NCI-H1417 (cell line): ENCODE measurements at places on chromosomes 4 and X.

GRCh38 chr4:98833384-98833783, 95.5 kb downstream of the EIF4E start:
- DNase-seq: no peak

- no peak for DNase-seq
Measured at GRCh38 chrX:97498093-97498492, 614.4 kb downstream of the RPA4 start.

GRCh38 chr4:165152527-165152926, 39.9 kb upstream of the TMEM192 start:
- no peak for DNase-seq

GRCh38 chr4:171157462-171158082, 655.6 kb upstream of the GALNTL6 start:
- DNase-seq: no peak

- DNase-seq: no peak
Measured at GRCh38 chrX:38256019-38256418, 35.3 kb upstream of the SRPX start.

- no peak for DNase-seq
Measured at GRCh38 chr4:2651998-2652397, 104.1 kb downstream of the TNIP2 start.

DNA sequence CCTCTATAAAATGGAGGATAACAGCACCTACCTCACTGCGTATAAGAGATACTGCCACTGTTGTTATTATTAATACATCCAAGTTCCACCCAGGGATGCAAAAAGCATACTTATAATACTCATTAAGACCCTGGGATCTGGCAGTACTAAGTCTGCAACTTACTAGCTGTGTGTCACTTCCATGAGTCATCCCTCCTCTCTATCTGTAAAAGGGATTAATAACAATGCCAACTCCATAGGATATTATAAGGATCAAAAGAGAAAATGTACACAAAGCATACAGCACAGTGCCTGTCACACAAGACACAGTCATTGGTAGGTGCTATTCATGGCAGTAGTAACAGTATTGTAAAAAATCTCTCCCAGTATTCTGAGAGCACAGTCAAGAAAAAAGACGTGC, 216.7 kb downstream of the HS6ST2 start:
- DNase-seq: no peak

DNA sequence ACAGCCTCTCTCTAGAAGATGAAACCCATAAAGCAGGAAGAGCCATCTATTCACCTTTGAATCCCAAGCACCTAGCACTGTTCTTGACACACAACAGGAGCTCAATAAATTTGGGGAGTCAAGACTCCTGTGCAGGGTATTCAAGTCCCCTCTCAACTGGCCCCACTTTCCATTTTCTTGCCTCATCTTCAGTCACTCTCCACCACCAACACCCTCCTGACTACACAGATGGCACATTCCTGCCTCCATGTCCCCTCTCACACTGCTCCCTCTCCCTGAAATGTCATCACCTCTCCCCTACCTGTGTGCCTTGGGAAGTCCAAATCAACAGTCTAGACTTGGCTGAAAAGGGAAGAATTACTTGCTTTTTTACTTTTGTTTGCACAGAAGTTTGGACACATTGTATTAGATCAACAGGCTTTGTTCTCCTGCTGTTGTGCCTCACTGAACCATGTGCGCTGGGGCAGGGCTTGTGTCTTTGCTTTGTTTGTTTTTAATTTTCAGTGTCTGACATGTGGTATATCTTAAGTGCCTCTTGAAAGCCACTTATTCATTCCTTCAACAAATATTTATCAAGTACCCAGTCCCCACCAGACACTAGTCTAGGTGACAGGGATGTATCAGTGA, 85.1 kb downstream of the APBB2 start:
- peak; percentile 25 for DNase-seq
